Activated naive CD4-positive, alpha-beta T cell treated with anti-CD3 and anti-CD28 coated beads for 36 hours (primary cell): ENCODE measurements at places on chromosomes 5 and 9.

GRCh38 chr5:139636207-139636792, 11.8 kb upstream of the CXXC5 start:
- DNase-seq = peak; percentile 91

- DNase-seq = no peak
Observed at GRCh38 chr5:171849585-171850323, 64.1 kb downstream of the SMIM23 start.

GRCh38 chr5:143772621-143773020, 39.3 kb upstream of the HMHB1 start:
- no peak for DNase-seq

- DNase-seq = peak; percentile 80
Observed at GRCh38 chr9:4297151-4297785, 2.6 kb downstream of the GLIS3 start.

DNA sequence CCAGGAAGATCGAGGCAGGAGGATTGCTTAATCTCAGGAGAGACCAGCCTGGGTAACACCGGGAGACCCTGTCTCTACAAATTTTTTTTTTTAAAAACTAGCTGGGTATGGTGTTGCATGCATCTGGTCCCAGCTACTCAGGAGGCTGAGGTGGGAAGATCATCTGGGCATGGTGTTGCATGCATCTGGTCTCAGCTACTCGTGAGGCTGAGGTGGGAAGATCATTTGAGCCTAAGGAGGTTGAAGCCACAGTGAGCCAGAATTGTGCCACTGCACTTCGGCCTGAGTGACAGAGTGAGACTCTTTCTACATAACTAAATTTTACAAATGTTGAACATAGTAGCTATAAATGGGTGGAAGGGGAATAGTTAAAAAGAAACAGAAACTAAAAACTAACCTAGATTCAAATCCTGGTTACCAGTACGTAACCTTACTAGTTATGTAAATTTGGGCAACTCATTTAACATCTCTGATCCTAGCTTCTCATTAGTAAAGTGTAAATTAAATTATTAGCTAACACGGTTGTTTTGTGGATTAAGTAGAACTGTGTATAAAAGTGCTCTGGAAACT, 41.7 kb downstream of the TMEM161B start:
- no peak for DNase-seq

DNA sequence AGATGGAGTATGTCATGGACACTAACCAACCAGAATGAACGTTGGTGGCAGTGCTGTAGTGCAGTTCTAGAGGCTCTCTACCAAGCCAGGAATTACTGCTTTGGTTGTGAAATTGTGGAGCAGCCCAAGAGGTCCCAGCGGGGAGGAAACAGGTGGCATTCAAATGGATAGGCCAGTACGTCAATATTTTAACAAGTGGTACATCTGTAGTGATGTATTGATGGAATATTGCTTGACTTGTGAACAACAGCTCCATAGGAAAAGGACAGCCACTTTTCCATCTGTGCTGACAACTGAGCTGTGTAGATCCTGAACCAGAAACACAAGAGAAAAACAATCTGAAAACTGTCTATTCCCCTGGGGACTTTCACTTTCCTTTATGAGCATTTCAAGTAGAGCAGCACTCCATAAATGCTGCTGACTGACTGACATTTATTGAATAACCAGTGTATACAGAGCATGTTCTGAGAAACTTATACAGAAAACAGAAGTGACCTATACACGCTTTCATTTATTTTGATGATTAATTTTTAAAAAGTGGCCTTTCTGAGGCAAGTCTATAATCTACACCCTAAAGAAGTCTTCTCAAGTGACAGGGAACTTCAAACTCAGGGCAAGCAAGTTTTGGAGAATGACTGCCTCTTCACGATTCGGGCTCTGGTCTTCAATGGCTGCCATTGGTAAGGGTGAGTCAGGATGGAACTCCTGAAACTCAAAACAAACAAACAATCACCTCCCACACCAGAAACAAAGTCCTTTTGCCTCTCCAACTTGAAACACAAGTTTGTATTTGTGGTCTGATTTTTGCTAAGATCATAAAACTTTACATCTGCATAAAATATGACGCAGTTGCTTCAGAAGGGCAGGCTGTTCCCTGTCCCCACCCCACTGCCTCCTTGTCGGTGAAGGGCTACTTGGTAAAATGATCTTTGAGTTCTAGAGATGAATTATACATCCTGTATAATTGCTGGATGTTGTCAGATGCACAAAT, 362.4 kb downstream of the NDUFS4 start:
- DNase-seq = no peak

- no peak for DNase-seq
Observed at GRCh38 chr9:97518909-97519307, 17.4 kb downstream of the TMOD1 start.
